ENCODE measurements at places on chromosomes 1 and 21.

GRCh38 chr1:15584489-15585363 is at the start of gene AGMAT:
Gene AGMAT (minus strand): TSS chr1:15585051. CDS start chr1:15584967, 84 bp downstream.
- peak; percentile 52 for DNase-seq

- peak; percentile 18 for DNase-seq
These were observed 198.3 kb downstream of the SLC44A5 start for GRCh38 chr1:75412616-75413015.

DNA sequence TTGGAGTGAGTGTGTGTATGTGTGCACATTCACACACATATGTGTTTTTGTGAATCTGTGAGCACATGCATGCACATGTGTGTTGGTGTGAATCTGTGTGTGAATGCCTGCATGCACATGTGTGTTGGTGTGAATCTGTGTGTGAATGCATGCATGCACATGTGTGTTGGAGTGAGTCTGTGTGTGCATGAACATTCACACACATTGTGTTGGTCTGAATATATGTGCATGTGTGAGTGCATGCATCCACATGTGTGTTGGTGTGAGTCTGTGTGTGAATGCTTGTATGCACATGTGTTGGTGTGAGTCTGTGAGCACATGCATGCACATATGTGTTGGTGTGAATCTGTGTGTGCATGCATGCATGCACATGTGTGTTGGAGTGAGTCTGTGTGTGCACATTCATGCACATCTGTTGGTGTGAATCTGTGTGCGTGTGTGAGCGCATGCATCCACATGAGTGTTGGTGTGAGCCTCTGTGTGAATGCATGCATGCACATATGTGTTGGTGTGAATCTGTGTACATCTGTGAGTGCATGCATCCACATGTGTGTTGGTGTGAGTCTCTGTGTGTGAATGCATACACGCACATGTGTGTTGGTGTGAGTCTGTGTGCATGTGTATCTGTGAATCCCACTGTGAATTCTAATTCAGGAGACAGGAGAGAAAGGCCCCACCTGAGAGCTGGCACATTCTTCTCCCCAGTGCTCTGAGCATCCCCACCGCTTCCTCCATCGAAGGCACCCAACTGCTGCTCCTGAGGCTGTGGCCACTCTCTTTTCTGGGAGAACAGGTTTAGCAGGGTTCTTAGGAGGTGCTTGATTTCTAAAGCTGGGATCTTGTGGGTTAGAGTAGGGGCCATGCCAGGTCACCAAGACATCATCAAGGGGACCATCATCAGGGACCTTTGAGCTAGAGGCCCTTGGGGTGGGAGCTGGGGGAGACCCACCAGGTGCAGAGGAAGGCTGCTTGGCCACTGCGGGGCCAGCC is 117.5 kb upstream of the ARHGEF16 start:
- DNase-seq: no peak

- DNase-seq: no peak
These were observed 54.9 kb upstream of the CASZ1 start for GRCh38 chr1:10851024-10852013.

DNA sequence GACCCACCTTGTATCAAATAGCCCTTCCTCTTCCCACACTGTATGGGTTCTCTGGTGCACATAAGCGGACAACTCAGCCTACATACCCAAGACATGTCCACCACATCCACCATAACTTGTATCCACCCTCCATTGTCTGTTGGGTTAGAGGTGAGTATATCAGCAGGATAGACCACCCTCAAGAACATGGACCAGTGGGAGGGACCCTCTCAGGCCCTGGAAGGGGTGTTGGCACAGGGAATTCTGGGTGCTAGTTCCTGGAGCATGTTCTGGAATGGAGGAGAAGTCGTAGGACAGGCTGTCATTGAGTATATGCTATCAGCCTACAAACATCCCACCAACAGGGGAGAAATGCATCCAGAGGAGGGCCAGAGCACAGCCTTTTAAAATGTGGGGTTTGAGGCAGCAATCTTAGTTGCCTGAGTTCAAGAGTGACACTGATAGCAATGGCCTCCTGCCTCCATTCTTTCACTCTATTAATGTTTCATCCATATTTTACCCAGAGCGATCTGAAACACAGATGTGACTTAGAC is 7.5 kb downstream of the CD55 start:
- no peak for DNase-seq

GRCh38 chr1:240122639-240123613 is 31.2 kb downstream of the FMN2 start:
- DNase-seq: peak; percentile 65

- DNase-seq: no peak
These were observed 1.4 kb upstream of the DENND2C start for GRCh38 chr1:114671011-114671938.

- DNase-seq: no peak
These were observed 198.6 kb upstream of the ESRRG start for GRCh38 chr1:216921866-216922265.

GRCh38 chr1:240217403-240217802 is 125.7 kb downstream of the FMN2 start:
- no peak for DNase-seq

GRCh38 chr1:9421533-9421873 is 117.8 kb upstream of the SLC25A33 start:
- no peak for DNase-seq

GRCh38 chr1:218659911-218660677 is 315.0 kb downstream of the TGFB2 start:
- DNase-seq: peak; percentile 76

GRCh38 chr1:111789666-111790316 is 34.1 kb downstream of the DDX20 start:
- DNase-seq: no peak

- DNase-seq: no peak
These were observed 17.9 kb downstream of the CD2 start for GRCh38 chr1:116771997-116772647.

DNA sequence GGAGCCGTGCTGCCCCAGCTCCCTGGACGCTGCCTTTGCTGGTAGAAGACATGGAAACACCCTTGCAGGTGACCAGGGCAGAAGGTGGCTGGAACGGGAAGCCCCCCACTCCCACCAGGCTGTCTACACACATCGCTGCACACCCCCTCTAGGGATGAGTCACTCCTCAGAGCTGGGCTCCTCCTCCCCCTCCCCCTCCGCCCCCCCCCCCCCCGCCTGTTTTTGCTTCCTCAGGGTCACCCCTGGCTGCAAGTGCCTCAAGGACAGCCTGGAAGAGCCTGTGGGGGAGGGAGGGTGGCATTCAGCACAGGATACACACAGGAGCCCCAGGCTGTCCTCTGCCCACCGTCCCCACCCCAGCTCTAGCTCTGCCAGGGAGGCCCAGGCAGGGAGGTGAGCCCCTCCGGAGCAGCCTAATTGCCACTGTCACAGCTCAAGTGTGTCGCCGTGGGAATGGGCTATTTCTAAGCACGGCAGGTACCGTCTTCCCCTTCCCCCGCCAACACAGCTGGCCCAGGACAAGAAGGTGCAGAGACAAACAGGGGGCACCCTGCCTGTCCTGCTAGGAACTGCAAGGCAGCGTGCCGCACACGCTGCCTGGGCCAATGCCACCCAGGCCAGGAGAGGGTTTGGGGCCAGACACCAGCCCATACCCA is 2.5 kb downstream of the FNDC10 start:
- DNase-seq: peak; percentile 31

GRCh38 chr1:50620680-50621329 is 197.6 kb upstream of the DMRTA2 start:
- DNase-seq: peak; percentile 47

DNA sequence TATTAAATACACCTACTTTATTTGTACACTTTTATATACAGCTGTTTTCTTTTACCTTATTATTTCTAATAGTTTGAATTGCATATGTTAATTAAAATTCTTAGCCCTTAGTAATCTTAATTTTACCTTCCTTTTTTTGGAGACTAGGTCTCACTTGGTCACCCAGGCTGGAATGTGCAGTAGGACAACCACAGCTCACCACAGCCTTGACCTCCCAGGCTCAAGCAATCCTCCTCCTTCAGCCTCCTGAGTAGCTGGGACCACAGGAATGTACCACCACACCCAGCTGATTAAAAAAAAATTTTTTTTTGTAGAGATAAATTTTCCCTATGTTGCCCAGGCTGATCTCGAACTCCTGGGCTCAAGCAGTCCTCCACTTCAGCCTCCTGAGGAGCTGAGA is 15.0 kb upstream of the SDC3 start:
- peak; percentile 73 for DNase-seq

DNA sequence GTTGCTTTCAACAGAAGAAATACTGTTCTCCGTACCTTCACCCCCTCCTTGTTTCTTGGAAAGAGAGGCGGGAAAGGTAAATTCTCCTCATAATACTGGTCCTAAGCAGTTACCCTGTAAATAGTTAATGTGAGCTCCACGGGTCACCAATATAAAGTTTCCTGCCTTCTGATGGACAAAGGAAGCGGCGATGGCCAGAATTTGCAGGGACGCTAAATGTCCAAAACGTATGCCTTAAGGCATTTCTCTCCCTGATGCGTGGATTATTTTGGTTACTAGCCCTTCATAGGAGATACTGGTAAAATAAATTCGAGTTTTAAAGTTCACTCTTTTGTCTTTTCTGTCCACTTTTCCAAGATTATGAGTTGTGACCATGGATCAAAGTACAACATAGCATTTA is 898 bp upstream of the PTGS2 start:
- no peak for DNase-seq

DNA sequence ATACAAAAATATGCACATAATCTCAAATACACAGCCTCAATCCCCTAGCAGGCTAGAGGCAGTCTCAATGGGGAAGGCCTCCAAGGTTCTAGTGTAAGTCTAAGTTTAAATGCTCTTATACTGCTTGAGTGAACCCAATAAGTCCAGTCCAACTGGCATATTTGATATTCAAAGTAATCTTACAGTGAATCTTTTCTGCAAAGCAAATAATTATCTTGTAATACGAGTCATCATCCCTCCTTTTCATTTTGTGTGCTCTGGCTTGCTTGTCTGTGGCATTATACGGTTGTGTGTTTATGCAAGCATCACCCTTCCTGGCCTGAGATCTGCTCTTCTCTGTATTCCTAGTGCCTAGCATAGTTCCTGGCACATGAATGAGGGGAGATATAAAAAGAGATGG is 166.9 kb upstream of the HMGB4 start:
- no peak for DNase-seq
